ENCODE measurements at places on chromosomes 5 and 9.

GRCh38 chr5:117761186-117761585 lies 1186.6 kb upstream of the SEMA6A start:
- DNase-seq: no peak

DNA sequence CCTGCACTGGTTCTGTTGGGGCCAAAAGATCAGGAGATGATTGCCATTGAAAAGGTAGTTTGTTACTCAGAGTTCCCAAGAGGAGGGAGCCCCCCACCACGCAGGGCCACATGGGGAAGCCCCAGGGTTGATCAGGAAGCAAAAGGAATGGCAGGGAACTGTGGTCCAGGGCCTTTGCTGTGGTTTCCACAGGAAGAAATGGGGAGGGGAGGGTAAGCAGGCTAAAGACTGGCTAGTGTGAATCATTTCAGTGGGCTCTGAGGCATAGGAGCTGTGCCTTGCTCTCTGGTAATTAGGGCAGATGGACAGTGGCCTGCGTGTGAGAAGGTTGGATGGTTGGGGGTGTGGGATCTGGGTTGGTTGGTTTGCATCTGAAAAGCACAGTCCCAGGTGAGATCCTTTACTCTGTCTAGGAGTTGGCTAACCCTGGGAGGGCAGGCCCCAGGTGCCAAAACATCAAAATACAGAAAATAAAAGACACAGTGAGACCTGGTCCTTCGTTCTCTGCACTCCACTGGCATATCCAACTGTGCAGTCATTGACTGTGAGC lies 66.1 kb downstream of the PTPDC1 start:
- DNase-seq: no peak

- DNase-seq: no peak
Measured at GRCh38 chr9:75487856-75488718, 399.8 kb downstream of the OSTF1 start.

DNA sequence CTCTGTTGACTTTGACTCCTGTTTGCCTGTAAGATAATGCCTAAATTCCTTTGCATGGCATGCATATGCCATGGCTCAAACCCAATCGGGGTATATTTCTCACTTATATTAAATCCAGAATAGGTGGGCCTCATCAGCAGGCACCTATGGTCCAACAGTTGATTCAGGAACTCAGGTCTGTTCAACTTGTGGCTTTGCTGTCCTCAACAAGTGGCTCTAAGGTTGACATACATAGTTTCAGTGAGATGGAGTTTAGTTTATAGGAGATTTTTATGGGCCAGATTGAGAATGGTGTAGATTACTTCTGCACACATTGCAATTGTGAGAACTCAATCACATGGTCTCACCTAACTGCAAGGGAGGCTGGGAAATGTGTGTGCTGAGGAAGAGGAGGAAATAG lies 31.6 kb upstream of the PTGER4 start:
- no peak for DNase-seq

DNA sequence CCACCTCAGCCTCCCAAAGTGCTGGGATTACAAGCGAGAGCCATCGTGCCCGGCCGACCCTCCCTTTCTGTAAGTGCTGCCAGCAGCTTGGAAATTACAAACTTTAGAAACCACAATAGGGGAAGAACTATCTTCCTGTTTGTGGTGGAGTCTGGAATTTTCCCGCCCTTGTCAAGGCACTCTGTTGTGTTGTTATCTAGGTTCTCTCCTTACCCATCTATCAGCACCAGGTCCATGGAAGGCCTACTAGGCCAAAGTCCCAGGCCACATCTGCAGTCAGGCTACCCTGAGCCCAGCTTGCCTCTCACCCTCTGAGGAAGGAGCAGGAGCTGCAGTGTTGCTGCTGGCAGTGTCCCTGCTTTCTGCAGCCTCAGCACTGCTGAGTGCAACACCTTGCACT lies 214.9 kb downstream of the MCTP1 start:
- no peak for DNase-seq

- DNase-seq: no peak
Measured at GRCh38 chr5:56565644-56566043, 249.7 kb upstream of the MAP3K1 start.

DNA sequence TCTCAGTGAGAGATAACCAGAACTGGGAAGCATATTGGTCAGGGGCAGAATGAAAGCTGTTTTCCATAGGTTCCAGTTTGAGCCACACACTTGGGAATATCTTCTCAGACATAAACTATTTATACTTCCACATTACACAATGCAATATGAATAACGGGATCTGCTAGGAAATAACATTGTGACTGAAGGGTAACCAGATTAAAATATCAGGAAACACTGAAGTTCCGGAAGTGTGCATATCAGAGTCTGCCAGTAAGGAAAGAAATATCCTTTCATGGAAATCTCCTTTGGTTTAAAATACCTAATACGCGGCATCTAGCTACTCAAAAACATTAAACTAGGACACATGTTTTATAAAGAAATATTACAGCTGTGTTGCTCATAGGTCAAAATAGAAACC lies 56.3 kb downstream of the ST8SIA4 start:
- no peak for DNase-seq

GRCh38 chr5:112979723-112980122 lies 3.1 kb downstream of the DCP2 start:
- DNase-seq: no peak

GRCh38 chr5:137582218-137582617 lies 83.1 kb upstream of the SPOCK1 start:
- no peak for DNase-seq

DNA sequence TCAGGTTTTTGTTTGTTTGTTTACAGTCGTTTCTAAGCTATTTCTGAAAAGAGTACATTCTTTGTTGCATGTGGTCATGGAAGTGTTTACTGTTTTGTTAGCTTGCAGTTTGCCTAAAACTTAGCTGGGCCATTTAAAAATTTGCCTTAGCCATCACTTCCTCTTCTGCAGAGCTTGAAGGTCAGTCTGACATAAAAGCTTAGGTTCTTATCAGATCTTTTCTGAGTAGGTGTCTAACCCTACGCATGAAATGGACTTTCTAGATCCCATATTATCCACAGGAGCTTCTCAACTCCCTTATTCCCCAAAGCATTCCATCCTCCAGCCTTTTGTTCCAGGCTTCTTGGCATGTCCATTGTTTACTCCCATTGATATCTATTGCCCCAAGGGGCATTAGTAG lies 90.3 kb downstream of the AP3B1 start:
- DNase-seq: no peak

- DNase-seq: no peak
Measured at GRCh38 chr9:4662989-4663792, 1.1 kb downstream of the PLPP6 start.

DNA sequence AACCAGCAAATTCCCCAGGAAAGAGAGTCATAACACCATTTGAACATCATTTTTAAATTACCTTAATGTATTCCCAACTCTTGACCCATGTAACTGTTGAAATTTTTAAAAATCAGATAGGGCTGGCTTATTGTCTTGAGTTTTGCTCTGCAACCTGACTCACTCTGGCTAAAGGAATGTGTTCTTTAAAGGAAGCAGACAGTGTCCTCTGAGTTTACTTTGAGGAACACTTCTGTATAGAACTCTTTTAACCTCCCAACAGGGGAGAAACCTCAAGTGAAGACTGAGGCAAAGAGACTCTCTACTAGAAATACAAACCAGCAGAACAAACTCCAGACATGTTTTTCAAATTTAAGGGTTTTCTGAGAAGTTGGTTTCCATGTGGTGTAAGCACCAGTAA lies 248.9 kb downstream of the CWC27 start:
- no peak for DNase-seq

GRCh38 chr5:132830436-132831094 lies at the start of gene SHROOM1:
SHROOM1 (minus strand) TSS chr5:132830647; CDS start chr5:132826140, 4,507 bp downstream.
- DNase-seq: no peak

- DNase-seq: no peak
Measured at GRCh38 chr9:95009459-95009858, 283.0 kb downstream of the AOPEP start.

DNA sequence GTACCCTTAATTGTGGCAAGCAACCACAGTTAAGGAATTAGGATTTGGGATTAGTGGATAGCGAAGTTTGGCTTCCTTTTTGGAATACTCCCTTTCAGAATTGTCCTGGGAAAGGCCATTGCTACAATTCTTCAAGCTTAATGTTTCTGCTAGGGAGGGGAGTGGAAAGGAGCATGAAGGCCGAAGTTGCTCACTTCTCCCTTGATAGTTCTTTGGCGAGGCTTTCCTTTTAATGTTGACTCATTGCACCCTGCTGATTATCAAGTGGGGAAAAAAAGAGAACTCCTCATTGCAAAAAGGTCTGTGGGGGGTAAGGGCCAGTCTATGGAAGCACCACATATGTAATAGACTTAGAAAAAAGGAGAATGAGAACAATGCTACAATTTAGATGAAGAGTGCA lies 30.7 kb downstream of the GRIN3A start:
- no peak for DNase-seq

GRCh38 chr9:101511009-101511408 lies 22.6 kb upstream of the RNF20 start:
- DNase-seq: no peak

DNA sequence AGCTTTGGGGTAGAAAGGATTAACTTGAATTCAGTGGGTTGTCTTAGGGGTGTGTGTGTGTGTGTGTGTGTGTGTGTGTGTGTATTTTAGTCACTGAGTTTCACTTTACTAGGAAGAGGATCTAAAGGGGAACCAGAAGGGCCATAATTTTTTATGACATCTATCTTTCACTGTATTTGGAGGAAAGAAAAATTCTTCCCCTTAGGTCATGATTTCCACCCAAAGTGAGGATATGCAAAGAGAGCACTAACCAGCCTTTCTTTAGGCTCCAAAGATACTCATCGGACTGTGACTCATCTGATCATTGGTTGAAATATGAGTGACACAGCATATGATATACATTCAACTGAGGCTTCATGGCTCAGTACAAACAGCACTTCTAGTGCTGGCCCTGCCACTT lies 75.2 kb upstream of the RASGRF2 start:
- peak; percentile 28 for DNase-seq

DNA sequence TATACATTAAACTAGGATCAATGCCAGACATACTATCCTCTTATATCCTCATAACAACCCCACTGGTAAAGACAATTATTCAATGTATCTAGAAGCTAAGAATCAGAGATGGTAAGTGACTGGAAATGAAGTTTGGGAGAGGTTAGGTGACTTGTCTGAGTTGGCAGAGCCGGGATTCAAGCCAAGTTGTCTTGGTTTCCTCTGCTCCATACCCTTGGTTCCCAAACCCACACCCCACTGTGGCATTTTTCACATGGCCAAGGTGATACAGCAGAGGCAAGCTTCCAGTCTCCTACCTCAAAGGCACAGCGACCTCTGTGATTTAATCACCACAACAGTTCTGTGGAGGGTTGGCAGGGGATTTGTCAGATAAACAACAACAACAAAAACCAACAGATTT lies 34.7 kb upstream of the ADRB2 start:
- DNase-seq: peak; percentile 31

DNA sequence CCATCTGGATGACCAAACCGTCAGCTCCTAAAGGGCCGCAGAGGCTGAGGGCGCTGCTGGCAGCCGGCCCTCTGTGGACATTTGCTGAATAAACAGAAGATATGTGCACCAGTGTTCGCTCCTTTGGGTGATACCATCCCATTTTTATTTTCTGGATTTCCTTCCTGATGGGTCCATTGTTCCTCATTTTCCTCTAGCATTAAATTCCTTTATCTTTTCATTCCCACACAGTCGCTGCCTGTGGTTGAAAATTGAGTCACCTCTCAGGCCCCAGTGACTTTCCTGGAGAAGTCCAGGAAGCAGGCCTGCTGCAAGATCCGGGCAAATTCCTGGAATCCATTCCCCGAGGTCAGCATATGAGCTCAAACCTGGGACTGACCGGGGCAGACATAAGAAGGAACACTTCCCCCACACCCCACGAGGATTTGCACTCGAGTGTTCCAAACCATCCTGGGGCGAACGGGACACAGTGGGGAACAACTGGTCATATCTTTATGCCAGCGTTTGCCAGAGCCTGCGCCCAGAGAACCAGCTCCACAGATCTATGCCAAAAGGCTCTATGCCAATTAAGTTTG lies 86.7 kb upstream of the PCA3 start:
- DNase-seq: no peak

GRCh38 chr5:129445379-129445778 lies 14.7 kb upstream of the ADAMTS19 start:
- no peak for DNase-seq

DNA sequence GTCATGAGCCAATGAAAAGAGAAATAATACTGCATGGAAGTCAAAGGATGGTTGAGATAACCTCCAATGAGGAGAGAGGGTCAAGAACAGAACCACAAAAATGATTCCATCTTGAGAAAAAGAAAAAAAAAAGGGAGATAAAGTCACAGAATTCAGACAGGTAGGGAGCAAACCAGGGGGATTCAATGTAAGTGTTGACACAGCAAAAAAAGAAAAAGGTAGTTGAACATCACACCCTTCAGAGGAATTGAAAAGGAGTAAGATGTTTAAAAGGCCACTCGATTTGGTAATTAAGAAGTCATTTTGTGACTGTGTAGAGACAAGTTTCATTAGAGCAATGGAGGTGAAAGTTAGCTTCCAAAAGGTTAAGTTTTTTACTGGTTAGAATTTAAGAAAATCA lies 79.3 kb downstream of the ERP44 start:
- no peak for DNase-seq

GRCh38 chr5:133240425-133241091 lies 188.7 kb downstream of the HSPA4 start:
- DNase-seq: peak; percentile 87

DNA sequence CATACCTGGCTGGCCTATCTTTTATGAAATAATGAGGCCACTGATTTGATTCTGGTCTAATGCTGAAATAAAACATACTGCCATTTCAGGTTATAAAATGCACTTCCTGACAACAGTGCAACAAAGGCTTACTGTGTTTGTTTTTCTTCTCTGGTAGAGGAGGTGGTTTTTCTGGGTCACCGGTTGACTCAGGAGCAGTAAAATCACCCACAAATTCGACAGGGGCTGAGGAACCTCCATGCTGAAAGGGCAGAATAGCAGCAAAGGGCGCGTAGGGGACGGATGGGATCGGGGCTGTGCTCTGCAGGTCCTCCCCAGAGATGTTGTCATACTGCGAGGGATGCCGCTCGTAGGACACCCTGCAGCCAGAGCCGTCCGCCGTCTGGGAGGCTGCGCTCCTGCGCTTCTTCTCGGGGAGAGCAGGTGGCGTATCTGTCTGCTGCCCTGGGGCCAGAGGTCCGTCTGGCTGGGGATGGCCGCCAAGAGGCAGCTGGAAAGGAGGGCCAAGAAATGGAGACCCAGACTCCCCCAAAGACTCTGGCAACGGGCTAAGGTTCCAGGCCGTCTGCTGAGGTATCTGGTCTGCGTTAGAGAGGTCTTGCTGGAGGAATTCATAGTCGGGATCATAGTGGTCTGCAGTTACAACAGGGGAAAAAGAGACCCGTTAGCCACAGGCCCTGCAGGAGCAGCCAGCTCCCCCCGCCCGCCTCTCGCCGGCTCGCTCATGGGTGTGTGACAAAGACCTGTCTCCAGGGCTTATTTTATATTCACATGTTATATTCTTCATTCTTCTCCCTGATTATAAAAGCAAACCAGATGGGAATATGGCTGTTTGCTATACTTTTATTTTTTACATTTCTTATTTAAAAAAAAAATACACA lies 80.7 kb downstream of the PRRT1B start:
- no peak for DNase-seq

DNA sequence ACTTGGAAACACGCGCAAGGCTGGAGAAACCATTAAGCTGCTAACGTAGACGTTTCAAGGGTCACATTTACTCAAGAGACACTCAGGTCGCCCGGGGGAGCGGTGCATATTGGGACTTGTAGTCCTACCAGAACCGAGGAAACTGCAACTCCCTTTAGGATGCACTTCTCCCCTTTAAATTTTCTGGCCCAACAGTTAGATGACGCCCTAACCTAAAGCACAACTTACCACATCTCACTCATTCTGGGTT lies 384 bp upstream of the DMXL1 start:
- no peak for DNase-seq

- no peak for DNase-seq
Measured at GRCh38 chr9:128625391-128626146, 31.1 kb downstream of the DYNC2I2 start.

All from activated CD4-positive, alpha-beta T cell treated with anti-CD3 and anti-CD28 coated beads, Interleukin-2, amount 50 U/mL, for 16 hours (primary cell).